Activated naive CD4-positive, alpha-beta T cell treated with anti-CD3 and anti-CD28 coated beads, Interleukin-2, amount 10 ng/mL, durations not matched to agents 7 days and 5 days (primary cell): ENCODE measurements at places on chromosomes 12 and 14.

- no peak for DNase-seq
Measured at GRCh38 chr14:43418324-43418723, 1088.8 kb downstream of the FSCB start.

GRCh38 chr14:96285667-96286066, 29.7 kb downstream of the BDKRB1 start:
- DNase-seq = no peak

DNA sequence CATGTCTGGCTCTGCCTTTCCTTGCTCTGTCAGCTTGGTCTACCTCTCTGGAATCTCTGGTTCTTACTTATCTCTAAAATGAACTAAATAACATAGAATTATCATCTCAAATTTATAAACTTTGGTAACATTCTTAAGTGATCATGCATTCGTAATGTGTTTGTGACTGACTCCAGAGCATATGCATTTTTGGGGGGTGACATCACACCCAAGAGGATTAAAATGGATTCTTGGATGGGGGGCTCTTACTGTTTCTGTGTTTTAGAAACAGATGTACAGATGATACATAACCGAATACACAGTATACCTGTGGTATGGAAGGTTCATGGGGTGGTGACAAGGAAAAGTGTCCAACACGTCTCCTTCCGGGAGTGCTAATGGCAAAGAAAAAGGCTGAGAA, 1162.1 kb downstream of the VRK1 start:
- no peak for DNase-seq

DNA sequence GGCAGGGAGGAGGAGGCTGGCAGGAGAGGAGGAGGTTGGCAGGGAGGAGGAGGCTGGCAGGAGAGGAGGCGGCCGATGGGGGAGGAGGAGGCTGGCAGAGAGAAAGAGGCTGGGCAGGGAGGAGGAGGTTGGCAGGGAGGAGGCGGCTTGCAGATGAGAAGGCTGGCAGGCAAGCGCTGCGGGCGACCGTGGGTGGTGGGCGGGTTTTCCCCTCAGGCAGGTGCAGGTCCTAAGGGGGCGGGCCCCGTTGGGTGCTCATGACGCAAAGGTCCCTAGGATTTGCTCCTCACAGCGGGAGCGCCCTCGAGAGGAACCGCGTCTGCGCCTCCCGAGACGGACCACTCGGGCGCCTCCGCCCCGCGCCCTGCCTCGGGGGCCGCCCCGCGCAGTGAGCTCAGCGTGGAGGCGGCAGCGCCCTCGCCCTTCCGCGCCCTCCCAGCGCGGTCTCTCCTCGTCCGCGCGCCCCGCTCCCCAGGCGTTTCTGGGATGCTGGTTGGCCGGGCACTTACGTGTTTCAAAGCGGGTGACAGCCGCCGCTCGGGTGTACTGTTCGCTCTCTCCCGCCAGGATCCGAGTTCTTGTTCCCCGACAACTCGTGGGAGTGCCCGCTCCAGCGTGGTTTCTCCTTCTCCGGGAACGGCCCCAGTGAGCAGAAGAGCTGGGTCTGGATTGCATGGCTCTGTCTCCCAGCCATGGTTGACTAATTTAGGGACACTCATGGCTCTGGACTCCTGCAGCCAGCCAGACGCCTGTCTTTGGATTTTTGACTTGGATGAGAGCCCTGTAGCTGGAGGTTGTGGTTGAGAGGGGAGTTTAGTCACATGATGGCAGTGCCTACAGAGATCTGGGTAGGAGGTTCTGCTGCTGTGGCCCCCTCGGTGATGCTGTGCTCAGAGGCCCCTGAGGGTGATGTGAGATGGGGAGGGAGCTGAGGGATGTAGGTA, 64.1 kb upstream of the PPP4R3A start:
- DNase-seq = peak; percentile 70

DNA sequence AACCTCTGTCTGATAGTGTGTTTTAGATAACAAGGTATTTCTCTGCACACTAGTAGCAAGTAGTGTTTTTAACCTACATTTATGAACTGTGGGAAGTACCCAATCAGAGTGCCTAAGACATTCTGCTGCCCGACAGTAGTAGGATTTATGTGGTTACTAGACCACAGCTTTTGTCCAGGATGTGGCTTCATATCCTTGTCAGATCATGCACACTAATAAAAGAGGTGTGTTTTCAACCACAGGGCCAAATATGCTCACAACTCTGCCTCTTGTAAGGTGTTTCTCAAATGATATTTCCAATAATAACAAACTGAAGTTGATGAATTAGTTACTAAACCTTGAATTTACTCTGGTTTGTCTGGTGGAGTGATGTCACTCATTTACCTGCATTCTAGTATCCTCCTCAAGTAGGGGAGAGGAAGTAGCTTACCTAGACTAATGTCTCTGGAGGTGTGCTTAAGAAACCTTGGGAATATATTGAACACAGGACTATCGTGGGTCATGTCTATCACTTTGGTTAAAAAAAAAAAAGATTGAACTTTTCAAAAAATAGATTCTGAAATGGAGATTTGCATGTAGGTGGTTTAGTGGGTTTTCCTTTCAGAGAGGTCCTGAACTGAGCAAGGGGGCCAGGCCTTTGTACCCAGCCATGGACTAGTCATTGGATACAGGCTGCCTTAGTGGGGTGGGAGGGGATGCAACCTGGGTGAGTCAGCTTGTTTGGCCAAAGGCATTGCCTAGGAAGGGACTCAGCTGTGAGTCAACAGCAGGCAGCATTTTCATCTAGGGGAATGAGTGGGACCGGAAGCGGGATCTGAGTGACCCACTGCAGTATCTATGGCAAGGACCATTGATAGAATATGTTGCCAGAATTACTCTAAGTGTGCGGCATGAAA, 14.1 kb downstream of the FBXW8 start:
- DNase-seq = peak; percentile 76

DNA sequence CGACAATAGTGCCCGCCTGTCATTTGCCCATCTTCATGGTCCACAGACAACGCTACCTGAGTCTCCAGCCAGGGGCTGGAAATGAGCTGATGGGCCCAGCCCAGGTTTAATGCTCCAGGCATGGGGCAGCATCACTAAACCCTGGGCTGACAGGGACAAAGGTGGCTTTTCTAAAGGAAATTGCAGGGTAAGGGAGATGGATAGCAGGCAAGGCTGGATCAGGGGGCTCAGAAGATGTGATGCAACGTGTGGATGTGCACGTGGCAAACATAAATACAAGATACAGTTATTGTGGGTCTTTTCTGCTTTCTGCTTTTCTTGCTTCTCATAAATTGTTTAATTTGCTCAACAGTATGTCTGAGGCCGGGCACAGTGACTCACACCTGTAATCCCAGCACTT, 3.7 kb upstream of the MMP17 start:
- no peak for DNase-seq

GRCh38 chr12:66367015-66367667, 64.8 kb downstream of the HELB start:
- DNase-seq = no peak

DNA sequence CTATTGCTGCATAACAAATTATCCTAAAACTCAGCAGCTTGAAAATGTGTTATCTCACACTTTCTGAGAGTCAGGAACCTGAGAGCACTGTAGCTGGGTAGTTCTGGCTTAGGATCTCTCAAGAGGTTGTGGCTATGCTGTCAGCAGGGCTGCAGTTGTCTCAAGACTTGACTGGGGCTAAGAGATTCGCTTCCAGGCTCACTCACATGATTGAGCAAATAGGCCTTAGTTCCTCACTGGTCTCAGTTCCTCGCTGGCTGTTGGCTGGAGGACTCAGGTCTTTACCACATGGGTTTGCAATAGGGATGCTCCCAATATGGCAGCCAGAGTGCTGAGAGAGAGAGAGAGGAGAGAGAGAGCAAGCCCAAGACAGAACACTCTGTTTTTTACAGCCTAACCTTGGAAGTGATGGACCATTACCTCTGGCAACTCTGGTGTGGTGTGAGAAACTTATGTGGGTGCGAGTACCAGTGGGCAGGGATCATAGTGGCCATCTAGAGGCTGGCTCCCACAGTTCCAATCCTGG, 15.9 kb upstream of the DHRS2 start:
- no peak for DNase-seq

DNA sequence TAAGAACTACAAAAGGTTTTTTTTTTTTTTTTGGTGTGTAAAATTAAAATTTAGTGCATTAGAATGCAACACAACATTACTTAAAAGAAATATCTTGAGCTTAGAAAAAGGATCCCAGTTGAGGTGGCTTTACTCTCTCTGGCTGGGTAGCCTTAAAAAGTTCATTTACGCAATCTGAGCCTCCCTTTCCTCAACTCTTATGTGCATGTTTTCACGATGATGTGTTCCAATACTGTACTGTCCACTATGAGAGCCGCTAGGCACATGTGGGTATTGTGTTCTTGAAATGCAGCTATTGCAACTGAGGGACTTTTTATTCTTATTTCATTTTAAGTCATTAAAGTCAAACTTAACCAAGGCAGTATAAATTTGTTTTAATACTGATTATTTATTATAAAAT, 460.9 kb upstream of the SYT1 start:
- DNase-seq = no peak
